ENCODE measurements at places on chromosomes 2 and 18. TPM values are rescaled to one million over a fixed set of nuclear protein-coding genes. Genes with fewer than 3 reads are reported as not detected.

DNA sequence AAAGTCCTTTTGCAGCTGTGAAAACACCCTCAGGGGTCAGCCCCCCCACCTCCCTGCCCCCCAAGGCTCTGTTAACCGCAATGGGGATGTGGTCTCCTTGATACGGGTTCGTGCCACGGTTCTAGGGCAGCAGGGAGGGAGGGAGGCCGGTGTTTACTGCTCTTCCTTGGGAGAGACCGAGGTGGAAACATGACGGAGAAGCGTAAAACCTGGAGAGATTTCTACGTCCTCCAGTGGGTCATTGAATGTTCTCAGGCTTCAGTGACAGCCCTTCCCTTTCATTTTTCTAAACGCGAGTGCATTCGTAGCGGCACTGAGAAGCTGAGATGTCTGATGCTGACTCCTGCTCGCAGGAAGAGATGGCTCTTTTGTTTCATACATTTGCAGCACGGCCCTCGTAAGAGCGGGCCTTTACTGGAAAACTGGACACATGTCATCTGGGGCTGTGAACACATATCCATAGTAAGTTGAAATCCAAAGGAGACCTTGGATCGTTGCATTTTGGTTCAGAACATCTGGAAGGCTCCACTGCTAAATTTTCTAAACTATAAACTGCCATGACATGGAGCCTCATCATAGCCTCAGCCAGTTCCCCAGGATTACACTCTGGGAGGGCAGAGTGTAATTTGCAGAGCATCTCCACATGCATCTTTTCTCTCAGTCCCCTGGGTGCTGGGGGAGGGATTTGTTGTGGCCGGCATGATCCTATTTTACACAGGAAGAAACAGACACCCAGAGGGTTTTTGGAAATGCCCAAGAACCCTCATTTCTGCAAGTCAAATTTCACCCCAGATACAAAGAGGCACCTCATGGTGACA, 40.6 kb upstream of the HDAC4 start:
- DNase-seq, result no peak

Gene RBFA
- 20.6 TPM for polyA plus RNA-seq

DNA sequence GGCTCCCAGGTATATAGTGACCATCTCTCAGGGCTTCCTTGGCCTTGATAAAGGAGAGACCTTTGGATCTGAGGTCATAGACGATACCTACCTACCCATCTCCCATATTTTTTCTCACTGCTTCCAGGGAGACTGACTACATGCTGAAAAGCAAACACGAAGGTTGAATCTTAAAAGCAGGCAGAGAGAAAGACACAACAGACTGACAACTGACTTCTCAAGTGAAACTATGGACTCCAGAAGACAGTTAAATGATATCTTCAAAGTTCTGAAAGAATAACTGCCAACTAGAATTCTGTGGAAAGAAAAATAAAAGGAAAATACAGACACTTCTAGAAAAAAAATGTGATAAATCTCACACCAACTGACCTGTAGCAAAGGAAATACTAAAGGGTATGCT, 76.5 kb upstream of the HAAO start:
- DNase-seq, result no peak

Gene ASPRV1
- 2.7 TPM for polyA plus RNA-seq

GRCh38 chr2:233354971-233355574, 779 bp downstream of the DGKD start:
- peak; percentile 53 for DNase-seq

- no peak for DNase-seq
Measured at GRCh38 chr2:43218155-43218701, 8.2 kb downstream of the ZFP36L2 start.

DNA sequence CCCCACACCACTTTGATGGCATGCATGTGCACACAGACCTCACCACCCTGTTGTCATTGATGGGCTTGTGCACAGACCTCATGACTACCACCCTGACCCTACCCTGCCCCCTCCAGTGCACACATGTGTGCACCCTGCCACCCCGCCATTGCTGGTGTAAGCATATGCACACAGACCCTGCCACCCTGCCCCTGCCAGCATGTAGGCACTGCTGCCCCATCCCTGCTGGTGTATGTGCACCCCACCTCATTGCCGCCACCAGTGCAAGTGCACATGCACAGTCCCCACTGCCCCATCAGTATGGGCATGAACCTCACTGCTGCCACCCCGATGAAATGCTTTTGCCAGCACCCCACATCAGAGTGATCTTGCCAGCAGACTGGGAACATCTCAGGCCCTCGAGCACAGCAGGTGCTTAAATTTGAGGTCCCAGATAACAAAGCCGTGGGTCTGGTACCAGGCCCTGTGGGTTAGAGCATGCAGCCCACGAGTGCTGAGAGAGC, 169.4 kb downstream of the EHBP1 start:
- no peak for DNase-seq

- DNase-seq, result no peak
Measured at GRCh38 chr2:113700186-113700841, 56.1 kb downstream of the SLC35F5 start.

Gene CXCR1
- polyA plus RNA-seq, result 0.07 TPM

- DNase-seq, result peak; percentile 9
Measured at GRCh38 chr2:127829845-127830246, 18.9 kb upstream of the WDR33 start.

GRCh38 chr18:31680433-31680811, 4.0 kb downstream of the B4GALT6 start:
- no peak for DNase-seq

Gene DYNAP
- polyA plus RNA-seq, result not detected

GRCh38 chr18:77905011-77905410, 655.4 kb downstream of the GALR1 start:
- no peak for DNase-seq

Gene CDH2
- polyA plus RNA-seq, result 3.9 TPM

GRCh38 chr2:33406622-33407021, 69.8 kb upstream of the RASGRP3 start:
- DNase-seq, result peak; percentile 20

Gene ACTG2
- 3.7 TPM for polyA plus RNA-seq

GRCh38 chr18:11149441-11150270, at the start of gene PIEZO2:
Gene PIEZO2 (minus strand): TSS chr18:11149569. CDS start chr18:11148588, 981 bp downstream.
- DNase-seq, result peak; percentile 89

Gene ABCG5
- not detected for polyA plus RNA-seq

- DNase-seq, result no peak
Measured at GRCh38 chr18:23857756-23858155, 156.8 kb upstream of the TTC39C start.

GRCh38 chr2:11784747-11785610, 38.5 kb downstream of the LPIN1 start:
- DNase-seq, result peak; percentile 27

- no peak for DNase-seq
Measured at GRCh38 chr2:112962308-112963175, 15.3 kb upstream of the IL36G start.

- no peak for DNase-seq
Measured at GRCh38 chr2:145404690-145405089, 884.8 kb upstream of the ZEB2 start.

GRCh38 chr18:59834267-59834666, 65.5 kb upstream of the PMAIP1 start:
- DNase-seq, result no peak

DNA sequence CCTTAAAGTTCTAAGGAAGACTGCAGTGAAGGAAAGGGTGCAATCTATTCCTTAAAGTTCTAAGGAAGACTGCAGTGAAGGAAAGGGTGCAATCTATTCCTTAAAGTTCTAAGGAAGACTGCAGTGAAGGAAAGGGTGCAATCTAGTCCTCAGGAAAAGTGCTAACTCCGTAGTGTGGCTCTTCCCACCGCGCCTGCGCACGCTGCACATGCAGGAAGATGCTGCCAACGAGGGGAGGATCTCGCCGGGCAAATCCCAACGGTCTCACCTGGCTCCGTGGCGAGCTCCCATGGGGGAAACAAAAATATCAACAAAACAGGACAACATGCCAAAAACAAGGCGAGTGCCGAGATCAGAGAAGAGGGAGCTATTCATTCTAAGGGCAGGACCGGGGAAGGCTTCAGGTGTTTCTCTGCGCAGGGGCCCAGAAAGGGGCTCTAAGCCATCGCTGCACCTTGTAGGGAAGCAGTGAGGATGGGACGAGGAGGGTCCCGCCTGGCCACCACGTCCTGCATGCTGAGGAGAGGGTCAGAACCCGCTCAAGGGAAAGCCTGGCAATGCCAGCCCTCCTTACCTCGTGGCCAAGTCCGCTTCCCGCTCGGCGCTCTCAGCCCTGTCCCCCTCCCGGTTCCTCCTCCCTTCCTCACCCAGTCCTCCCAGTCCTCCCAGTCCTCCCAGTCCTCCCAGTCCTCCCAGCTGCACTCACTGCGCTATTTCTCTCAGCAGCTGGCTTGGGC, 24.5 kb downstream of the TIMM21 start:
- DNase-seq, result no peak

GRCh38 chr2:167832868-167833287, 414.5 kb downstream of the STK39 start:
- DNase-seq, result no peak

- DNase-seq, result no peak
Measured at GRCh38 chr2:205704127-205704741, 21.9 kb downstream of the NRP2 start.

GRCh38 chr18:37487400-37487867, 78.2 kb downstream of the CELF4 start:
- no peak for DNase-seq

Gene FBXO41
- 0.19 TPM for polyA plus RNA-seq

DNA sequence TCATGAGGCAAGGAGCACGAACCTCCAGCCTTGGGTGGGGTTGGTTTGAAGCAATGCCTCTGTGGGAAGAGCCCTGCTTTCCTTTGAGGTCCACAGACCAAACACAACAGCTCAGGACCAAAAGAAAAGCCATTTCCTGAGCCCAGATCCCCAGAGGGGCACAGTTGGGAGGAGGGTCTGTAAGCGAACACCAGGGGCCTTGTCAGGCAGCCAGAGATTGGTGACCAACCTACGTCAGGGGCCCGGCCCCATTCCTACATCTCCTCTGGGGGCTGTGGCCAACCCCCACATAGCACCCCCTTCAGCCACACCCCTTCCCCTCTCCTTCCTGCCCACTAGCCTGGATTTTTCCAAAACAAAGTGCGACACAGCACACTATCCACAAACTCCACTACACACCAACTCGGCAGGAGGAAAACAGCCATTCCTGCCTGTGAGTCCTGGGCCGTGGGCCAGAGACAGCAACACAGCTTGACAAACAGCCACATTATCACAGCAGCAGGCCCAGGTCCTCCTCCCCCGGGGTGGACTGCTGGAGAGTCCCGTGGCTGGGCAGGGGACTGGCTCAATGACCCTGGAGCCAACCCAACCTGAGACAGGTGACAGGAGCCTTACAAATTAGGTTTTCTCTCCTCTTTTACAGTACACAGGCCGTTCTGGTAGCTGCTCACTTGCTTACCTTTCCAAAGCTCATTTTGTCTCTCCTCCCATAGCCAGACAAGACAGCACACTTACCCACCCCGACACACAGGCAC, 98.8 kb downstream of the TNS1 start:
- peak; percentile 86 for DNase-seq

GRCh38 chr2:216653093-216653799, 20.0 kb downstream of the IGFBP2 start:
- no peak for DNase-seq

- DNase-seq, result no peak
Measured at GRCh38 chr2:10166676-10167292, 44.2 kb downstream of the RRM2 start.

Gene COL6A3
- 312 TPM for polyA plus RNA-seq

DNA sequence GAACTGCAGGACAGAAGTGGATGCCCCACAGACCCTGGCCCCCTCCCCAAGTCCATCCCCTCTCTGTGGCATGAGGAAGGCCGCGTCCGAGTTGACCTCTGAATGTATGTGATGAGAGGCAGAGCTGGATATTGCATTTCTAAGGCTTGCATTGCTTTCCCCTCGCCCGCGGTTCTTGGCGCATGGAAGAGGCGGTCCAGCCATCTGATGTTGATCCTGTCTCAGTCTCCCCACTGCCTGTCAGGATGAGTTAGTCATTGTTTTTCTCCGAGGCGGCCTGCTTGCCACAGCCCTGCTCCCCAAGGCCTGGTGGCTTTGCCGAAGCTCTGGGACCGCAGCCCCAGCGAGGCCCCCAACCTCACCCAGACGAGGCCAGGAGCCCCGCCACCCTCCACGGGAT, 88.6 kb downstream of the SMAD7 start:
- no peak for DNase-seq
